ENCODE measurements at places on chromosomes 7 and 10. TPM values are rescaled to one million over a fixed set of nuclear protein-coding genes. Genes with fewer than 3 reads are reported as not detected.

COBL gene
- total RNA-seq, result 0.09 TPM

LRRN3 gene
- total RNA-seq, result not detected

OR13A1 gene
- not detected for total RNA-seq

ENTPD7 gene
- total RNA-seq, result 22.9 TPM

ELFN1 gene
- 0.77 TPM for total RNA-seq

PON3 gene
- total RNA-seq, result 0.11 TPM

FBXL13 gene
- 0.22 TPM for total RNA-seq

CC2D2B gene
- 0.17 TPM for total RNA-seq

GNAT3 gene
- total RNA-seq, result not detected

TSPAN33 gene
- 0.11 TPM for total RNA-seq

CLDN3 gene
- not detected for total RNA-seq

NEUROG3 gene
- not detected for total RNA-seq

NAT16 gene
- total RNA-seq, result not detected

NKX1-2 gene
- total RNA-seq, result not detected

MRPL32 gene
- total RNA-seq, result 89.3 TPM

HOXA5 gene
- 10.7 TPM for total RNA-seq

MBL2 gene
- total RNA-seq, result not detected

GCK gene
- 0.22 TPM for total RNA-seq

NCF1 gene
- not detected for total RNA-seq

SPDYE2B gene
- not detected for total RNA-seq

MOSPD3 gene
- total RNA-seq, result 5.4 TPM

AGBL3 gene
- total RNA-seq, result 1.4 TPM

PRSS2 gene
- not detected for total RNA-seq

SFMBT2 gene
- 0.76 TPM for total RNA-seq

CALCR gene
- not detected for total RNA-seq

TCERG1L gene
- total RNA-seq, result not detected

NRCAM gene
- 1.2 TPM for total RNA-seq

MGAM2 gene
- not detected for total RNA-seq

Measured in dermis lymphatic vessel endothelial cell (primary cell).